ENCODE measurements at places on chromosomes 7 and 10.

- DNase-seq = no peak
Measured at GRCh38 chr7:129851809-129852208, 101.0 kb downstream of the UBE2H start.

DNA sequence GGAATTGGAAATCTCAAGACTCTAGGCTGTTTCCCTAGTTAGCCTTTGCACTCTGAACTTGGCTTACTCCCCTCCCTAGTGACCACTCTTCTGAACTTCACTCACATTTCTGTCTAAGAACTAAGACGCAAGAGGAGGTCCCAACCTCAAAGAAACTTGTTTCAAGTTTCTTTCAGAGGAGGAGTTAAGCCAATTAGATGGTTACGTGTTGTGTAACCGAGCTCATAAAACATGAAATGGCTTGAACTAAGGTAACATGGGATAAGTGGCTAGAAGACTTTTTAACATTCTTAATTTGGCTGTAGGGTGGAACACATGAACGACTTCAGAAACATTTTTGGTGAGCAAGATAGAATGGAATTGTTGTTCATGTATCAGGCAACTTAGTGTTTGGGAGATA is 39.5 kb upstream of the SEC61G start:
- no peak for DNase-seq

DNA sequence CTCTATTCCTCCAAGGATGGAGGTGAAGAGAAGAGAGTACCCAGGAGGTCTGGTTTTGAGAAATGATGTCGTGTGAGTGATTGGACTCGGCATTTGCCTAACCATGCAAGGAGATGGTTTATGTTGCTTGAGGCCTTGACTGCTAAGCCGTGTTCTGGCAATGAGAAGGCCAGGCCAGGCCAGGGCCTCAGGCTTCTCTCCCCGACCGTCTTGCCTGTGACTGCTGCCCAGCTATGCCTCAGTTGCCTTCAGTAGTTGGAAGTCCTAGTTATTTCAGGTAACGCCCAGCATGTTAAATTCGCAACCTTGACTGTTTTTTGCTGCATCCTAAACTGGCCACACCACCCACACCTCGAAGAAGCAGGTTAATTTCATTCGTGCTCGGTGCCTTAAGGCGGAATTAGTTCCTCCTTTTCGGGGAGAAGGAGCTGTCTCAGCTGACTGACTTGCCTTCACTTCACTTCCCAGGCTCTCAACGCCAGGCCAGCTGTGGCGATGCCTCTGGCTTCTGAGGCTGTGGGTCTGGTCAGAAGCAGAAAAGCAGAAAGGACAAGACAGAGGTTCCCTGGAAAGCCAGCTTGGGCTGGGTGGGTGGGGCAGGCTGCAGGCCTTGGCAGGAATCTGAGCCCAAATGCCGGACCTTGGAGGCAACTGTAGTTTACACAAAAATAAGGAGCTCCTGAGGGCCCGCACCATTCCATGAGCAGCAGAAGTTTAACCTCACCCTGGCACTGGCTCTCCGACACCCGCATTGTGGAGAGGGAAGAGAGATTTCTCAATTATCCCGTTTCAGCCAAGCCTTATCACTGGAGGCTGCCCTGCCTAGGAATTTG is 61.9 kb upstream of the SAMD8 start:
- DNase-seq = no peak

DNA sequence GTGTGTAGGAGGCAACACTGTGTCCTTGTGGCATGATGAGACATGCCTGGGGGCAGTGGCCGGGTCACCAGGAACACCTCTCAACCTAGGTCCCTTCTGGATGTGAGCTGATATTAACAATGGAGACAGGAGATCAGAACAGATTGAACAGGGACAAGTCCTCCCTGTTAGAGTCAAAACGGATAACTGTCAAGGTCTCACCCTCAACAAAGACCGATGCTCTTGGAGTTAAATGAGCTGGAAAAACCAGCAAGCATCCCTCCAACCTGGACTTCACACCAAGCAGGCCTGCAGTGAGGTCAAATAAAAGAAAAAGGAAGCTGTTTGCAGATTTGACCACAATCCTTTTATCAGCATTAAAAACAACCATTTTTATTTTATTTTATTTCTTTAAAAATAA is 49.0 kb downstream of the SLIT1 start:
- DNase-seq = no peak

DNA sequence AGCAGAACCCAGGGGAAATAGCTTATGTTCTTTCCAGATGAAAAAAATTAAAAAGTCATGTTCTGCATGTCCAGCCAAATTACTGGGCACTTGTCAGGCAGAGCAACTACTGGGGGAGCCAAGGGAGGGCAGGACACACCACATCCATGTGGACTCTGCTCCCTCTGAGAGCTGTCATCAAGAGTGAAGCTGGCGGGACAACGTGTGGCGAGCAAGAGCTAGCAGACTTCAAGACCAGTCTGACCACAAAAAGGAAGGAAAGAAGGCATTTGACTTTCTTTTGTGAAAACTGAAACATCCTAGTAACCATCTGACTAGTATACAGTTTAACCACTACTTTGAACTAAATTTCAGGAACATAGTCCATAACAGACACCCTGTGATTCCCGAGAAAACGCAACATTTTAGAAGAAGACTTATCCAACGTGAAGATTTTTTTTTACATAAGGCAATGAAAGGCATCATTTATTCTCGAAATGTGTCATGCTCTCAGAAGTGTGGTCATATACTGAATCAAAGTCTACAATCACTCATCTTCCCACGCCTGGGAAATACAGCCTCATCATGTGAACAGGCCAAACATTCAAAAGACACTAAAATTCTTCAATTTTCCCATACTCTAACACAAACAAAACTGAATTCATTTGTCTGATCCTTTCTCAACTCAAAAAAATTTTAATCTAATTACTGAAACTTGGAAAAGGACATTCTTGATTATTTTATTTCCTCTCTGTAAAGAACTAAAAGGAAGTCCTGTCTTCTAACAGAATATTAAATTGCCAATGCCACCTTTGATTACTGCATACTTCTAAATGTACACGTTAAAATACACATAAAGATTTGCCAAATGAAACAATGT is 15.5 kb downstream of the CYTH3 start:
- peak; percentile 22 for DNase-seq

DNA sequence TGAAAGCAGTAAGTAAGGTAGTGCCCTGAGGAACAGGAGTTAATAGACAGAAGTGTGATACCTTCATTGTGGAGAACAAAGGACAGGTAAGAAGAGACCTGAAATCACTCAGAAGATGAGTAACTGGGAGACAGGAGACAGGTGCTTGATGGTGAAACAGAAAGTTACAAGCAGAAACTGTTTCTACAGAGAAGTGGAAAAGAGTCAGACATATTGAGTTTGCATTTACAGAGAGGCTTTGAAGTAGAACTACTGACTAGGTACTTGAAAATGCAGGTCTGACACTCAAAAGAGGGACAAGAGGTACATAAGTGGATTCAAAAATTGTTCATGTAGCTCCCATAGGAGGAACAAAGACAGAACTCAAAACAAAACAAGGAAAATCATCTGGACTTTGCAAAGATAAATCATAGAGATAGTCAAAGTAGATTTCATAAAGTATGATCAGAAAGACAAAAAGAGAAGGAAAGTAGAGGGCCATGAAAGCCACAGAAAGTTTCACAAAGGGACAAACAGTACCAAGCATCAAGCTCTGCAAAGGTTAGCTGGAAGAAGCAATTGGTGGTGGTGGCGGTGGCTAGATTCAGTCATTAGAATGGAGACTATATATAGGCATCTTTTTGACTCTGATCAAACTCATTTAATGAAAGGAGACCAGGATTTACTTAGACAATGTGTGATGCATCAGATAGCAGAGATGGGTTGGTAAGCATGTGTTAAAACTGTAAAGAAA is 198.4 kb downstream of the PCLO start:
- no peak for DNase-seq

DNA sequence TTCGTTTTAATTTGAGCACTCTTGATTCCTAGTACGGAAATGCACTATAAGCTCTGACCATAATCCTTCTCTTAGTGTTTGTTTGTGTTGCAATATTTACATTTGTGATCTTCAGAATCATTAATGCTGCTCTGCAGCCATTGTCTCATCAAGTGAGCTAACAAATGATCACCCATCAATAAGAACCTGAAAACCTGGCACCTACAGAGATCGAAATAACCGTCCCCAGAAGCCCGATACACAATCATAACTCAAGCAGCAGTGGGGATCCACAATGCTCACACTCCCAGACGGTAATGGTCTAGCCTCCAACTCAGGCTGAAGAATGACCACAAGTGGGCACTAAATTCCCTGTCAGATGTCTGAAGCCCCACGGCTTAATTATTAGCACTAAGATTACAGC is 156.0 kb upstream of the NFE2L3 start:
- no peak for DNase-seq

DNA sequence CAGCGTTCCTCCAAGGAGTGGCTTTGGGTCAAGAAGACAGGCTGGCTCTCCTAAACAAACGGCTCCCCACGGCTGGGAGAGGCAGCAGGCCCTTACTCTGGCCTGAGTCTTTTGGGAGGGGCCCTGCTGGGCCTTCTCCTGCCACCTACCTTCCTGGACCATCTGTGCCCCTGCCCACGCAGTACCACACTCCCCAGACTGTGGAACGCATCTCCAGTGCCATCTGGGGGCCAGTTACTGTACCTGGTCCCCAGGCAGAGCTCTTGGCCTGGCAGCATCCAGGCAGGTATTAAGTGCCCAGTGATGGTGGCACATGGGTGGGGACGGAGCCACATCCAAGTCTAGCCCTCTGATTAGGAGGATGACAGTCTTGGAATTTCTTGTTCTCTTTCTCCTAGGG is 14.4 kb downstream of the ALKBH4 start:
- peak; percentile 44 for DNase-seq

GRCh38 chr7:127770885-127771284 is 118.9 kb downstream of the SND1 start:
- no peak for DNase-seq

- no peak for DNase-seq
Measured at GRCh38 chr7:148481147-148481526, 109.4 kb upstream of the C7orf33 start.

DNA sequence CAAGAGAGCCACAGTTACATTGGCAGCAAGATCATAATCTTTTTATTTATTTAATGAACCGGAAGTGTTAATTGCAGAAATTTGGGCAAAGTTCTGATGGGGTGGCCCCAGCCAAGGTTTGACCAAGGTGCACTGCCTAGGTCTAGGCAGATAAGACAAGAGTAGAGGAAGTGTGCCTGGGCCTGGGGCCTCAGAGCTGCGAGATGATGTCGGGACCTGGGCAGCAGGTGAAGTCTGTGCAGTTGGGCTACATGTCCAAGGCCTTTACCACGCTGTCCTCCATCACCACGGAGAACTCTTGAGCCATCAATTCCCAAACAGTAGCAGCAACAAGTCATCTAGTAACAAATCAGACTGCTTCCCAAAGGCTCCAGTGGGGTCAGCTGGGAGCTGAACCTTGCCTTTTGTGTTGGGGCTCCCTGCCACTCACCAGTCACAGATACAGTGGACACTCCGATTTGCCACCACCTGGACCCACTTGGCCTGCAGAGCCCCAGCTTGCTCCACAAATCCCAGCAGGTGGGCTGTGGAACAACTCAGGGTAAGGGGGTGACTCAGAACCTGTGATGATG is 52.5 kb upstream of the COMTD1 start:
- DNase-seq = no peak

DNA sequence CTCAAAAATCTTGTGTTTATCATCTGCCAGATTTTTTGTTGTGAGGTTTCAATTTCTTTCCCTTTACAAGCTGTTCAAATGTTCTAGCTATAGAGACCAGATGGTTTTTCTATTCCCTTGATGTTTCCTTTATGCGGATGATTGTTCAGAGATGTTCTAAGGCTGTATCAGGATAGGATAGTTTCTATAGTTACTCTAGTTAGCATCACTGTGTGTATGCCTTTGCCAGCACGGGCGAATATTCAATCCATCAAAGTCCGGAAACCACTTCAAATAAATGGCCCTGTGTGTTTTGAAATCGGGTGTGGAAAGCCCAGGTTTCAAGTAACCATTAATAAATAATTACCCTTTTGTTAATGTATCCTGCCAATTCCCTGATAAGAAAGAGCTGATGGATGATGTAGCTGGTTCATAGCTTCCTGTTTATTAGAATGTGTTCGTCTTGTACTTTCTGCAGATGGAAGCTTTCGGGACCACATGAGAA is 149.8 kb upstream of the PRKCQ start:
- no peak for DNase-seq

DNA sequence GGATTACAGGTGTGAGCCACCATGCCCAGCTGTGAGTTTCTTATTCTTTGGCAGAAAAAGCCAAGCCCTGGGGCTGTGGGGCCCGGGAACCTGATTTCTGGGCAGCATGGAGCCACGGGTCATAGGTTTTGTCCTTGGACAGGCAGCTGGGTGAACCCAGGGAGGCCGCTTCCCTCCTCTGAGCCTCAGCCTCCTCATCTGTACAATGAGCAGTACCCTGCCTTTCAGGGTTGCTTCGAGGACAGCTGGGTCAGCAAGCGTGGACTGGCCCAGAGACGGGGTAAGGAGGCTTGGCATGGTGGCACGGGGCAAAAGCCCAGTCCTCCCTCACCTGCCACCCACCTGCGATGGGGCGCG is 84.1 kb upstream of the GNA12 start:
- no peak for DNase-seq

DNA sequence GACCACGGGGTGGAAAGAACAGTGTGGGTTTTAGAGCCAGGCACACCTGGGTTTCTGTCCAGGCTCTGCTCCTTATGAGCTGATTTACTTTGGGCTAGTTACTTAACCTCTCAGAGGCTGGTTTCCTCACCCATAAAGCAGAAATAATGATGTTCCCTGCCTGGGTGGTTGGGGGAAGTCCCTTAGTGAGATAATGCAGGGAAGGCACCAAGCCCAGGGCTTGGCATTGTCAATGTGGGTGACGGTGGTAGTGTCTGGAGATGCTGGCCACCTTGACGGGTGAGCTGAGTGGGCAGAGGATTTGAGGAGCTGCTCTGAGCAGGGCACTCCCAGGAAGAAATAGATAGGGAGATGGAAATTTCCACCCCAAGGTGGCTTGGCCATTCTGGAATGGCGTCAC is 65.2 kb downstream of the SH2D4B start:
- no peak for DNase-seq

- no peak for DNase-seq
Measured at GRCh38 chr10:112269266-112269665, 13.9 kb upstream of the TECTB start.

- no peak for DNase-seq
Measured at GRCh38 chr10:955127-955819, 23.8 kb upstream of the LARP4B start.

GRCh38 chr7:132777414-132777813 is 201.1 kb upstream of the PLXNA4 start:
- no peak for DNase-seq

GRCh38 chr7:22864855-22865601 is 42.4 kb upstream of the TOMM7 start:
- no peak for DNase-seq

DNA sequence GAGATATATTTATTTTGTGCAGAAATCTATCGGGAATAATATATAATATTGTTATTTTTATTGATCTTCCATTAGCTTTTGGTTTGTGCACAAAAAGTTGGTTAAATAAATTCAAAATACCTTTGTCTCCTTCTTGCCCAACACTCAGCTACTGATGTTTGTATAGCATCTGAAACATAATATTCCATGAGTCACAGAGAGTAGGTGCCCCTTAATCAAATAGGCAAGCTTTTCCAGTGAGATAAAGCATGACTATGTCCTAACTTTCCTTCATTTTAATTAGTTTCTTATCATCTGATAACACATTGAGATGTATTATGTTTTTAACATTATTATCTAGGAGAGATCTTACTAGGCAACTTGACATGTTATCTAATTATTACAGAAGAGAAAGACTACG is 432.2 kb downstream of the KIF20B start:
- no peak for DNase-seq

- no peak for DNase-seq
Measured at GRCh38 chr10:48598243-48598935, 6.5 kb downstream of the ARHGAP22 start.
